ENCODE measurements at places on chromosomes 2 and 18.

DNA sequence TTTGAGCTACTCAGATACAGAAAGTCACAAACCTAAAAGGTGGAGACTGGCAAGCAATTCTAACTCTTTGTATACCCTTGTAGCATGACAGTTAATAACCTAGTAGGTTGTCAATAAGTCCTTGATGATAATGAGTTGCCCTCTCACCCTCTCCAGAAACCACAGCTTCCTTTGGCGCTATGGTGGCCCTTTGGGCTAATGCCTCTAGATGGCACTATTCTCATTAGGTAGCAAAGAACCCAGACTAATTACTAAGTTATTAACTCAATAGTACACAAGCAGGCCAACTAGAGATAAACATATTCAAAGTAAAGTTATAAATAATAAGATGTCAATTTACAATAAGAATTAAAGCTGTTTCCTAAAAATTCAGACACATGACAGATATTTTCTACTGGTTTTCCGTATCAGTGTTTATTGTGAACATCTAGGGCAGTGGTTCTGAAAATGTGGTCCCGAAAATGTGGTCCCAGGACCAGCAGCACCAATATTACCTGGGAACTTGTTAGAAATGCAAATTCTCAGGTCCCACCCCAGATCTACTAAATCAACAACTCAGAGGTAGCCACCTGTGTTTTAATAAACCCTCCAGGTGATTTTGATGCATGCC lies 41.1 kb downstream of the LDAH start:
- DNase-seq: no peak

DNA sequence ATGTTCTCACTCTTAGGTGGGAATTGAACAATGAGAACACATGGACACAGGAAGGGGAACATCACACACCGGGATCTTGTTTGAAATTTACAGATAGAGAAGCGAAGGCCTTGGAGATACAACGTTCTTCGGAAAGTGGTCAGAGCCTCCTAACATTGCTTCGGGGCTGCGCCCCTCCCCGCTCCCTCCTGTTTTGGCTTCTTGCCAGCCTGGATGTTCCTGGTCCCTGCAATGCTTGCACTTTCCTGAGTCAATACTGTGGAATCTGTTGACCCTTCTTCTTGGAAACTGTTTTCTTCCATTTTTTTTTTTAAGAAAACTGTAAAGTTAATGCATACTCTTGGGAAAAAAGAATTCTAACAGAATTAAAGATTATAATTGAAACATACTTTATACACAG lies 360.8 kb downstream of the SOCS6 start:
- no peak for DNase-seq

- DNase-seq: no peak
Observed at GRCh38 chr18:4017480-4017879, 437.6 kb downstream of the DLGAP1 start.

DNA sequence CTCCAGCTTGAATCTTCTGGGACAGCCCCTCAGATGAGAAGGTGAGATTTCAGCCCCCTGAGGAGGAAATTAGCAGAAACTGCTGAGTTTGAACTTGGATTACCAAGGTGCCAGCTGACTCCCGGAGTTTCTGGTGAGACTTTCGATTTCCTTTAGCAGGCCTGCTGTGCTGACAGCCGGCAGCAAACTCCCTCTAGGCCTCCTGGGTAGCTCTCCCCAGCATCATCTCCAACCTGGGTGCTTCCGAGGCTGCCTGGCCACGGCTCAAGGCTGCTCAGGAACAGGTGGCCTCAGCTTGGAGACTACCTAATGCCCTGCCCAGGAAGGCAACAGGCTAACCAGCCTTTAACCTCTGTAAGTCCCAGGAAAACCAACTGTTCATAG lies 16.5 kb downstream of the SDC1 start:
- DNase-seq: no peak

- no peak for DNase-seq
Observed at GRCh38 chr2:79860228-79861058, 347.6 kb downstream of the CTNNA2 start.
